ENCODE measurements at places on chromosomes 13 and 19. TPM values are rescaled to one million over a fixed set of nuclear protein-coding genes. Genes with fewer than 3 reads are reported as not detected.

S1PR5 gene
- total RNA-seq, result 0.12 TPM

CCDC122 gene
- 9.1 TPM for total RNA-seq

FCAR gene
- not detected for total RNA-seq

MYO1F gene
- 0.22 TPM for total RNA-seq

PRSS57 gene
- not detected for total RNA-seq

ZNF222 gene
- 7.9 TPM for total RNA-seq

KIR3DL2 gene
- total RNA-seq, result not detected

PEAK3 gene
- not detected for total RNA-seq

PTH2 gene
- total RNA-seq, result not detected

ZNF470 gene
- total RNA-seq, result 4.9 TPM

CYP2S1 gene
- total RNA-seq, result 0.22 TPM

TMPRSS9 gene
- not detected for total RNA-seq

SACS gene
- total RNA-seq, result 86.5 TPM

ZNF888 gene
- 5.5 TPM for total RNA-seq

METTL21C gene
- not detected for total RNA-seq

PSPN gene
- total RNA-seq, result 0.87 TPM

MYO16 gene
- under 0.01 TPM for total RNA-seq

LHB gene
- not detected for total RNA-seq

BCKDHA gene
- total RNA-seq, result 26.1 TPM

CEACAM20 gene
- not detected for total RNA-seq

ATP4B gene
- total RNA-seq, result not detected

GJA3 gene
- 0.44 TPM for total RNA-seq

SCN1B gene
- total RNA-seq, result 4.1 TPM

FGF9 gene
- total RNA-seq, result 0.12 TPM

SYNGR4 gene
- total RNA-seq, result not detected

MIA gene
- 0.62 TPM for total RNA-seq

GAPDHS gene
- not detected for total RNA-seq

PPP1R12C gene
- 50.9 TPM for total RNA-seq

HNRNPA1L2 gene
- 3.9 TPM for total RNA-seq

LILRA2 gene
- not detected for total RNA-seq

GCDH gene
- 25.2 TPM for total RNA-seq

ABCA7 gene
- 3.0 TPM for total RNA-seq

TMEM86B gene
- total RNA-seq, result 1.7 TPM

SLITRK6 gene
- 0.22 TPM for total RNA-seq

ZNF607 gene
- 6.7 TPM for total RNA-seq

C19orf38 gene
- not detected for total RNA-seq
